ENCODE measurements at places on chromosomes 11 and 22. TPM values are rescaled to one million over a fixed set of nuclear protein-coding genes. Genes with fewer than 3 reads are reported as not detected.

DNA sequence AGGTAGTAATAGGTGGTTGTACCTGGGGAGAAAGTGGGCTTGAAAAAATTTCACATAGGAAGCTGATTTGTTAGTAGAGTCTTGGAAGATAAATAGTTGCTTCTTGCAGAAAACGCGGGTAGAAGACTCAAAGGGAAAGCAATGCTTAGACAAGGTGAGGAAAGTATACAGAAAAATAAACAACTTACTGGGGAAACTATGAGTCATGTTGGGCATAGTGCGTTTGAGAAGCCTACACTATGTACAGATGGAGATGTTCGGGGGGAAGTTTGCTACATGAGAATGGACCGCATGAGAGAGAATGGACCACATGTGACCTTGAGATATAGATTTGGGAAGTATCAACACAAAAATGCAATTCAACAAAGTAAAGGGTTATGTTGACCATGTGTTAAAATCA, 86.7 kb upstream of the DDI1 start:
- no peak for DNase-seq
- no peaks in the 10 kb centered on the region for H3K4me1 ChIP-seq
- H3K4me3 ChIP-seq: no peak overlapping the region

DNA sequence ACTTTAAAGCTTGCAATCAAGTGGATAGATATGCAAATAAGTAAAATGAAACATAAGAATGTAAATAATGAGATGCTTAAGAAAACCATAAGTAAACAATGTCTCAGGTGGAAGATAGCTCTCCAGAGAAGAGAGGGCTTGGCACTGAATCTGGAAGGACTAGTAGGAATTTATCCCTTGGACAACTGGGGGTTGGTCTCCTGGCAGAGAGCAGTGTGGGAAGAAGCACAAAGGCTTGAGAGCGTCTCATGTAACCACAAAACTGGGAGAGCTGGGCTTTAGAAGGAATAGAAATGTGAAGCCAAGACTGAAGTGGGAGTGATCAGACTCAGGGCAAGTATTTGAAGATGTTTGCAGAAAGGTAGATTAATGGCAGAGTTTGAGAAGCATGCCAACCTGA, 31.3 kb downstream of the CARD18 start:
- no peaks in the 10 kb centered on the region for H3K27me3 ChIP-seq
- no peaks in the 10 kb centered on the region for H3K4me1 ChIP-seq
- no peaks in the 10 kb centered on the region for H3K36me3 ChIP-seq
- no peak for DNase-seq
- H3K4me3 ChIP-seq: no peak overlapping the region
- no peak overlapping the region for H3K27ac ChIP-seq

The CSF2RB gene
- 8.5 TPM for total RNA-seq

The RAG2 gene
- 195 TPM for total RNA-seq

- no peak for DNase-seq
- no peaks in the 10 kb centered on the region for H3K4me1 ChIP-seq
- peaks cover 70% of the 10 kb centered on the region for H3K36me3 ChIP-seq
- H3K27me3 ChIP-seq: no peaks in the 10 kb centered on the region
Observed at GRCh38 chr22:41888627-41889200, 26.2 kb downstream of the SHISA8 start.

- no peaks in the 10 kb centered on the region for H3K27me3 ChIP-seq
- no peak overlapping the region for H3K4me3 ChIP-seq
- no peaks in the 10 kb centered on the region for H3K4me1 ChIP-seq
- DNase-seq: no peak
- H3K27ac ChIP-seq: no peak overlapping the region
Observed at GRCh38 chr22:30885001-30885366, 83.6 kb downstream of the MORC2 start.

- H3K36me3 ChIP-seq: no peaks in the 10 kb centered on the region
- H3K27ac ChIP-seq: no peak overlapping the region
- no peak for DNase-seq
Observed at GRCh38 chr11:33700063-33700501, 544 bp downstream of the C11orf91 start.

GRCh38 chr11:117391181-117391580, 63.5 kb downstream of the CEP164 start:
- no peak overlapping the region for H3K4me3 ChIP-seq
- H3K27me3 ChIP-seq: no peaks in the 10 kb centered on the region
- H3K27ac ChIP-seq: no peak overlapping the region
- DNase-seq: no peak
- peaks cover 20% of the 10 kb centered on the region for H3K36me3 ChIP-seq

- no peak overlapping the region for H3K4me3 ChIP-seq
- H3K36me3 ChIP-seq: no peaks in the 10 kb centered on the region
Observed at GRCh38 chr11:27557226-27557625, 50.7 kb upstream of the LIN7C start.

The PPFIA1 gene
- total RNA-seq: 22.0 TPM

The FGF19 gene
- 0.09 TPM for total RNA-seq

The ARVCF gene
- total RNA-seq: 2.1 TPM

DNA sequence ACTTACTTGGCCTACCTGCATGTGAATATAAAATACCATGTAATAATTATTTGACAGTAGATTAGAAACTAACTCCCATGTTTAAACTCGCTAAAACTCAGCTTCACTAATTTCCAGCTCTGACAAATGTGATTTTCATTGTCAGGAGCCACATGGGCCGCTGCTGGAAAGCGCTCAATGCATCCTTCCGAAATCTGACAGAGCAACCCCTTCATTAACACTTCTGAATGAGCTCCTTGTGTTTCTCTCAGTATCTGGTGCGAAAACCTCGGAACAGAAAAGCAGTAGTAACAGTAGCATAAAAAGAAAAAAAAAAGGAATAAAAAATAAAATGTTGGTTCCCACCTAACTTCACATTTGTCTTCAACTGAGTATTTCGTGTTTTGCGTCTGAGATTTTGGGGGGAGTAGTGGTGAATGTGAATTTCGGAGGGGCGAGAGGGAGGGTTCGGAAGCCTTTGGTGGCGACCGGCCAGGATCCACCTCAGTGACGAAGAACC, 710 bp downstream of the MTCH2 start:
- H3K27ac ChIP-seq: peak overlapping the region; percentile 89
- peaks cover 15% of the 10 kb centered on the region for H3K4me1 ChIP-seq
- peak; percentile 6 for DNase-seq

DNA sequence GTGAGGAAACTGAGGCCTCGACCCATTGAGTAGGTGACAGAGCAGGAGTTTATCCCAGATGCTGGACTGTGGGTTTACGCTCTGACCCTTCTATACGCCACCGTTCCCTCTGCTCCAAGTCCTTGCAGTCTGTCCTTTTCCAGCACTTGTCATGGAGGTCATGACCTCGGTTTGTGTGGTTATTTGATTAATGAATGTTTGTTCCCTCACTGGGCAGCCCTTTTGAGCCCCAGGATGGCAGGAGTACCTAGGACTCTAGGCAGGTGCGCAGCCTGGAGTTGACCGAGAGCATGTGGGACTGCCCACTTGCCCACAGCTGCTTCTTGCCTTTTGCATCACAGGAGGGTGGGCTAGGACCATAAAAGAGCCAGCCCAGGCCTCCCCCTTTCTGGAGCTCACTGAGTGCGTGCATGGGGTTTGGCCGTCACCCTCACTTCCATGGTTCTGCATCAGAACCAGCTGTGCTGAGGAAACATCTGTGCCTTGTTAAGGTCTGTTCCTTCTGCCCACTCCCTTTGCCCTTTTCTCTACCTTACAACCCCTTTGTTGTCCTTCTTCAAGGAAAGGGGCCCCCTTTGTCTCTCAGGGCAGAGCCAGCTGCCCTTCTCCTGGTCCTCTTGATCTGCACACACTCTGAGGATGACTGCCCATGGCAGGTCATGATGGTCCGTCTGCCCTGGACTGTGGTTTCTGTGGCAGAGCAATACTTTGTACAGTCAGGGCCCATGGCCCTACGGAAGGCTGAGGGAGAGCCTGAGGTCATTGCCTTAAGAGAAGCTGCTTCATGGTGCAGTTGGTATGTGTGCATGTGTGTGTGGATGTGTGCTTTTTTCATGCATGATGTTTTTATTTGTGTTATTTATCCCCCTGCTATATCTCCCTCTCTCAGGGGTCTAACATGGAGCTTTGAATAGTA, 38.2 kb downstream of the BMAL1 start:
- peaks cover 14% of the 10 kb centered on the region for H3K36me3 ChIP-seq
- no peak overlapping the region for H3K27ac ChIP-seq
- peaks cover 4% of the 10 kb centered on the region for H3K4me1 ChIP-seq
- H3K27me3 ChIP-seq: no peaks in the 10 kb centered on the region

The OLFML1 gene
- total RNA-seq: 2.2 TPM

GRCh38 chr11:75453916-75454655, 21.1 kb upstream of the KLHL35 start:
- H3K4me3 ChIP-seq: no peak overlapping the region
- DNase-seq: no peak
- no peaks in the 10 kb centered on the region for H3K27me3 ChIP-seq
- H3K27ac ChIP-seq: no peak overlapping the region

DNA sequence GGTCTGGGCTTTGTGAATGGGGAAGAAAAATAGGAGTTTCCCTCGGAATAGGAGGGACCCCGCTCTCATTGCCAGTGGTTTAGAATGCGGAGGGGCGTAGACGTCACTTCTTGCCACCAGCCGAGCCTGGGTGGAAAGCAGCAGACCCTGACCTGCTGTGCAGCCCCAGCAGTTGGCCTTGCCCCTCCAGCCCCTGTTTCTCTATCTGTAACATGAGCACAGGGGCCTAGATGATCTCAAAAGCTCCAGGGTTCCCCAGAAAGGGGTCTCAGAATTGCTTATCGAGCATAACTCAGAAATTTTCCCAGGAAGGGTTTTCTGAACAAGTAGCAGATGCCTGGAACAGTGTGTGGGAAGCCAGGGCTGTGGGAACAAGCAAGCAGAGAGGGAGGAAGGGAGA, 43.9 kb downstream of the C11orf91 start:
- no peaks in the 10 kb centered on the region for H3K27me3 ChIP-seq
- H3K4me1 ChIP-seq: no peaks in the 10 kb centered on the region
- H3K36me3 ChIP-seq: no peaks in the 10 kb centered on the region
- DNase-seq: no peak
- H3K4me3 ChIP-seq: no peak overlapping the region

GRCh38 chr11:57566905-57567514, 462 bp downstream of the UBE2L6 start:
- H3K36me3 ChIP-seq: peaks cover 2% of the 10 kb centered on the region
- H3K4me3 ChIP-seq: peak overlapping the region; percentile 99
- H3K4me1 ChIP-seq: peaks cover 8% of the 10 kb centered on the region
- no peak for DNase-seq

The LINC01488 gene
- total RNA-seq: not detected

GRCh38 chr11:121652971-121653370, 200.2 kb upstream of the SORL1-AS1 start:
- no peak for DNase-seq
- no peaks in the 10 kb centered on the region for H3K27me3 ChIP-seq
- no peak overlapping the region for H3K27ac ChIP-seq
- no peaks in the 10 kb centered on the region for H3K36me3 ChIP-seq
- H3K4me3 ChIP-seq: no peak overlapping the region

Measured in thymus (tissue), 14 donors.